Caco-2 (cell line): ENCODE measurements at places on chromosomes 3 and 15. TPM values are rescaled to one million over a fixed set of nuclear protein-coding genes. Genes with fewer than 3 reads are reported as not detected.

DNA sequence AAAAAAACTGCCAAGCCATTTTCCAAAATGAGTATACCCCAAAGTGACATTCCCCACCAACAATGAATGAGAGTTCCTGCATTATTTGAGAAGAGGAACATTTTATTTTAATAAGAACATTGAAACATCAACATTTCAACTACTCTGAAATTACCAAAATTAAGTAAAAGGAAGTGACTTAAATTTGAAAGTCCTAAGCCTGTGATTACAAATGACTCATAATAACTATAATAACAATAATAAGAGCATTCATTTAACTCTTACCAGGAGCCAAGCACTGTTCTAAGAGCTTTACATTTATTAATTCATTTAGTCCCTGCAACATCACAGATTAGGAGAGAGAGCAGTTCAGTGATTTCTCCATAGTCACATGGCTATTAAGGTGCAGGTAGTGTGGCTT lies 32.4 kb downstream of the LRRC28 start:
- H3K27ac ChIP-seq: no peak overlapping the region
- H3K27me3 ChIP-seq: no peaks in the 10 kb centered on the region
- H3K4me1 ChIP-seq: no peaks in the 10 kb centered on the region
- no peak overlapping the region for H3K4me3 ChIP-seq
- no peaks in the 10 kb centered on the region for H3K36me3 ChIP-seq

DNA sequence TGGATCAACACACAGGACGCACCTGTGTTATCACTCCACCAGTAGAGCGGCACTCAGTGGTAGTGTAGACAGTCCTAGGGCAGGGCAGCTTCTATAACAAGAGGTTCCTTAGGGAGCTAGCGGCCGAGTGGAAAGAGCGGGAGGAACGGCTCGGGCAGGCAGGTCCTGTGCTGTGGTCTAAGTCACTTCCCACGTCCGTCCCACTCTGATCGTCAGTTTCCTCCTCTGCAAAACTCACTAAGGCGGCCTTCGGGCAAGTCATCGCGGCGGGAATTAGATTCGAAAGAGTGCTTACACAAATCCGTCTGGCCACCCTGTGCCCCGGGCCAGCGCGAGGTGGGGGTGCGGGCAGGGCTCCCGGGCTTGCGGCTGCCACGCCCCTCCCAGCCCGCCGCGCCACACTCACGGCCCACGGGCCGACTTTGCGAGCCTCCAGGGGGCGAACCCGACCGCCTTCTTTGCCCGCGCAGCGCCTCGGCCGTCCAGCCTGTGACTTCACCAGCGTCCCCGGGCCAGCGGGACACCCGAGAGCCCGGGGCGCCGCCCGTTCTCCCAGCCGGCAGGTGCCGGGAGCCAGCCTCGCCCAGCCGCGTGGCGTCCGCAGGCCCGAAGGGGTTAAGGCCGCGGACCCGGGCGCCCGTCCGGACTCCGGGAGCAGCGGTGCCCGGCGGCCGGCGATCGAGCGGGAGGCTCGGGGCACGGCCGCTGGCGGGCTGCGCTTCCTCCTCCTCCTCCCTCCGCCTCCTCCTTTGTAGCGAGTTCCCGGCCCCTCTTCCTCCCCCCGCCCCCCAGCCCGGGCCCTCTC lies 416 bp upstream of the CORO2B start:
- peak; percentile 63 for DNase-seq
- no peaks in the 10 kb centered on the region for H3K36me3 ChIP-seq
- peaks cover 8% of the 10 kb centered on the region; the same call in 1 of the 2 replicates for H3K4me1 ChIP-seq
- H3K27ac ChIP-seq: peak overlapping the region; percentile 53

- H3K27me3 ChIP-seq: no peaks in the 10 kb centered on the region
- no peak overlapping the region for H3K27ac ChIP-seq
- H3K36me3 ChIP-seq: no peaks in the 10 kb centered on the region
- H3K4me3 ChIP-seq: no peak overlapping the region
- no peaks in the 10 kb centered on the region for H3K4me1 ChIP-seq
These were observed 1.0 kb upstream of the RYR3 start for GRCh38 chr15:33309602-33310276.

- H3K27me3 ChIP-seq: no peaks in the 10 kb centered on the region
- no peak overlapping the region for H3K4me3 ChIP-seq
- H3K4me1 ChIP-seq: no peaks in the 10 kb centered on the region
- DNase-seq: no peak
These were observed 375.3 kb downstream of the CNTN6 start for GRCh38 chr3:1468145-1468544.

GRCh38 chr3:191356631-191357439 lies 26.5 kb upstream of the UTS2B start:
- no peak overlapping the region for H3K4me3 ChIP-seq
- peaks cover 15% of the 10 kb centered on the region; the same call in 1 of the 2 replicates for H3K4me1 ChIP-seq
- DNase-seq: no peak

TRIM42 gene
- total RNA-seq: not detected in 2 replicates
